Stimulated activated naive B cell treated with anti-CD40 and anti-IgM and Interleukin-4, amounts not matched to agents 10 μg/mL and 1 μg/mL and 100 μg/mL, for 72 hours (primary cell): ENCODE measurements at places on chromosomes 16 and 17.

- no peak for DNase-seq
Observed at GRCh38 chr17:37391146-37391545, 15.4 kb downstream of the C17orf78 start.

DNA sequence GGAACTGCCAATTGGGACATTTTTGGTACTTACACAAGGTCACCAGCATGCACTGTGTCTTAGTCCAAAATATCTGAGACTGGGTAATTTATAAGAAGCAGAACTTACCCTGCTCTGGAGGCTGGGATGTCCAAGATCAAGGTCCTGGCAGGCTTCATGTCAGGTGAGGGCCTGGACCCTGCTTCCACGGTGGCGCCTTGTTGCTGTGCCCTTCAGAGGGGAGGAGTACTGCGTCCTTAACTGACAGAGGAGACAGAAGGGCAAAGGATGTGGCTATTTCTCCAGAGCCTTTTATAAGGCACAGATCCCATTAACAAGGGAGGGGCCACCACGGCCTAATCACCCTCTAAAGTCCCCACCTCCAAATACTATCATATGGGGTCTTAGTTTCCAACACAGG, 178.9 kb downstream of the C16orf95 start:
- DNase-seq = no peak

GRCh38 chr16:11534262-11534661, 52.5 kb downstream of the LITAF start:
- no peak for DNase-seq

- no peak for DNase-seq
Observed at GRCh38 chr16:81765969-81766368, 13.1 kb upstream of the PLCG2 start.

DNA sequence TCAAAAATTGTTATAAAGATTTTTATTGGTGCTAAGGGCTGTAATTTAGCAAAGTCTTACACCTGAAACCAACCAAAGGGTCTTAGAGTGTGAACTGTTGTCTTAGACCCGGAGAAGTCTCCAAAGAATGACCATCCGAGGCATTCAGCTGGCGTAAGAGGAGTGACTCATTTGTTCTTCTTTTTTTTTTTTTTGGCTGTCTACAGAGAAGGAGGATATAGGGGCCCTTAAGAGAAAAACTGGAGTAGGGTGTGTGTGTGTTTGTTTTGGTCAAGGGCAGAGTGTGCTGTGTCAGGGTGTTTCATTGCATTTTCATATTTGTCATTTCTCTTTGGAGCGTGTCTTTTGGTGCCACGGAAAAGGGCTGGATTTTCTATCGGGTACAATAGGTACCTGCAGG, 508.0 kb downstream of the WWOX start:
- DNase-seq = no peak

DNA sequence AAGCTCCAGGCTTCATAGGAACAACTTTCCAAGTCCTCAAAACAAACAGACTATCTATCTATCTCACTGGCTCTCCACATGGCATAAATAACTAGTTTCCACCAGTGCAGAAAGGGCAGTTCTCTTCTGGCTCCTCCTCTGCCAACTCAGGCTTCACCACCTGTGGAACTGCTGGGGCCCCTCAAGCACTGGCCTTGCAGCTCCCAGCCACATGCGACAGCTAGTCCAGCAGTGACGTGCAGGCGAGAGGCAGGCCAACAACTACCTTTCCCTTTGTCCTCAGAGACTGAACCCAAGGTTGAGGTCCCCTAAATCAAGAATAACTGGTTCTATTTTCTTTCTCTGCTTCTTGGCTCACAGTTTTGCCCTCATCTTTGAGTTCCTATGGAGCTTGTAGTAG, 137.6 kb downstream of the AATF start:
- DNase-seq = no peak

- peak; percentile 30 for DNase-seq
Observed at GRCh38 chr17:43169561-43170139, 1.4 kb upstream of the NBR1 start.

- DNase-seq = no peak
Observed at GRCh38 chr16:8878523-8878911, 3.6 kb upstream of the LITAFD start.

GRCh38 chr16:68499006-68499405, 40.1 kb upstream of the ZFP90 start:
- no peak for DNase-seq

DNA sequence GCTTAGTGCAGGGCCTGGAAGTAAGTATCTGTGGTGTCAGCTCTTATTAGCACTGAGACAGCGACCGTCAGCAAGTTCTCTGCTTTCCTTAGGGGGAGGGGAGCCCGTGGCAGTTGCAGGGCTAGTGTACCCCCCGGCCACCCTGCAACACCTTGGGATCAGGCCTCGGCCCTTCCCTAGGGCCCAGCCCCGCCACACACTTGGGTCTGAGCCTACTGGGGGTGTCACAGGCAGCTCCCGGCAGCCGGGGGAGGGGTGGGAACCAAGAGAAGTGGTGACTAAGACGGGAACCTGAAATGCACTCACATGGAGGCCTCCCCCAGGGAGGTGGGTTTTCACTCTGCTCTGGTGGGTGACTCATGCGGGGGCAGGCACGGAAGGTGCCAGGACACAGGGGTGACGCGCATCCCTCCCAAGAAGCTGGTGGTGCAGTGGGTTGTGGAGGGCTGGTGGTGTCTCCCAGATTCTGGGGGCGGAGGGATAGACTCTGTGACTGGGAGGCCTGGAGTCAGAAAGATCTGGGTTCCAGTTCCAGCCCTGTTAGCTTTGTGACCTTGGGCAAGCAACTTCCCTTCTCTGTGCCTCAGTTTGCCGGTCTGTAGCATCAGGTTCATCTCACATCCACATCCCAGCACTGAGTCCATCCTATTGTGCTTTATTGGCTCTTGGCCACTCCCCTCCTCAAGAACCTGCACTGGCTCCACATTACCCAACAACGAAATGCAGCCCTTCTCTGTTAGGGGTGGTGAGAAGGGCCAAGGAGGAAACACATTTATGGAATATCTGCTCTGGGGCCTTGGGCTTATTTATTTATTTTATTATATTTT, 44.5 kb downstream of the LAT start:
- peak; percentile 25 for DNase-seq

DNA sequence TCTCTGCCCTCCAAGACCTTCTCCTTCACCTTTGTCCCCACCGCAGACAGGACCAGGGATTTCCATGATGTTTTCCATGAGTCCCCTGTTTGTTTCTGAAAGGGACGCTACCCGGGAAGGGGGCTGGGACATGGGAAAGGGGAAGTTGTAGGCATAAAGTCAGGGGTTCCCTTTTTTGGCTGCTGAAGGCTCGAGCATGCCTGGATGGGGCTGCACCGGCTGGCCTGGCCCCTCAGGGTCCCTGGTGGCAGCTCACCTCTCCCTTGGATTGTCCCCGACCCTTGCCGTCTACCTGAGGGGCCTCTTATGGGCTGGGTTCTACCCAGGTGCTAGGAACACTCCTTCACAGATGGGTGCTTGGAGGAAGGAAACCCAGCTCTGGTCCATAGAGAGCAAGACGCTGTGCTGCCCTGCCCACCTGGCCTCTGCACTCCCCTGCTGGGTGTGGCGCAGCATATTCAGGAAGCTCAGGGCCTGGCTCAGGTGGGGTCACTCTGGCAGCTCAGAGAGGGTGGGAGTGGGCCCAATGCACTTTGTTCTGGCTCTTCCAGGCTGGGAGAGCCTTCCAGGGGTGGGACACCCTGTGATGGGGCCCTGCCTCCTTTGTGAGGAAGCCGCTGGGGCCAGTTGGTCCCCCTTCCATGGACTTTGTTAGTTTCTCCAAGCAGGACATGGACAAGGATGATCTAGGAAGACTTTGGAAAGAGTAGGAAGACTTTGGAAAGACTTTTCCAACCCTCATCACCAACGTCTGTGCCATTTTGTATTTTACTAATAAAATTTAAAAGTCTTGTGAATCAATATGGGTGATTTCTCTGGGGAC, 12.2 kb downstream of the CX3CL1 start:
- no peak for DNase-seq

GRCh38 chr17:5854871-5855554, 215.2 kb upstream of the WSCD1 start:
- DNase-seq = no peak

- no peak for DNase-seq
Observed at GRCh38 chr17:933312-934073, 46.1 kb downstream of the NXN start.

GRCh38 chr17:35050170-35050569, 13.3 kb downstream of the RFFL start:
- DNase-seq = no peak

DNA sequence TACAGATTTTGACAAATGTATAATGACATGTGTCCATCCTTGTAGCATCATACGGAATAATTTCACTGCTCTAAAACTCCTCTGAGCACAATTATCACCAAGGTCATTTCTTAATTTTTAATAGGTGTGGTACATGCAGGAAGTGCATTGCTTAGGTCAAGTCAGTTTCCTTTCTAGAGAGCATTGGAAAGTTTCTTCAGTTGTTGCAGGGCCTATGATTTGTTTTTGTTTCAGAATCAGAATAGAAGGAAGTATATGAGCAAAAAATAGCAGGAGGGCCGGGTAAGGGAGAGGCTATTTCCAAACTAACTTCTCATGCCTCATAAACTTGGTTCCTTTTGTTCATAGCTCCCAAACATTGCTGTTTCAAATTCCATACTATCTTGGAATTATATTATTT, 24.0 kb upstream of the SLFN5 start:
- DNase-seq = no peak

- no peak for DNase-seq
Observed at GRCh38 chr17:50627036-50627781, 7.5 kb upstream of the ABCC3 start.

DNA sequence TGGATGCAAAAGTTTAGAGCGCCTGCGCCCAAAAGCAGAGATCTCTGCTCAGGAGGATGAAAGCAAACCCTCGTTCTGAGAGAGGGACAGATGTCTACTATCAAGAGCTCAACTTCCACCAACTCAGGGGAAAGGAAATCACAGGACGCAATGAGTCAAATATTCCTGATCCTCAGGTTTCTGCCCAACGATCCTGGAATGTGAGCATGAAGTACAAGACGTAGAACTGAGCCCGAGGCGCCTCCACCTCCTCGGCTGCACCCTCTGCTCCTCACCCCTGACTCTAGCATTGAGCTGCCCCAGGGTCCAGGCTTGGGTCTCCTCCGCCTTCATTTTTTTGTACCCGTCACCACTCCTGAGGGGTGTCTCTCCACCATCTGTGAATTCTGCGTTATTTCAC, 15.4 kb downstream of the IFT140 start:
- no peak for DNase-seq

DNA sequence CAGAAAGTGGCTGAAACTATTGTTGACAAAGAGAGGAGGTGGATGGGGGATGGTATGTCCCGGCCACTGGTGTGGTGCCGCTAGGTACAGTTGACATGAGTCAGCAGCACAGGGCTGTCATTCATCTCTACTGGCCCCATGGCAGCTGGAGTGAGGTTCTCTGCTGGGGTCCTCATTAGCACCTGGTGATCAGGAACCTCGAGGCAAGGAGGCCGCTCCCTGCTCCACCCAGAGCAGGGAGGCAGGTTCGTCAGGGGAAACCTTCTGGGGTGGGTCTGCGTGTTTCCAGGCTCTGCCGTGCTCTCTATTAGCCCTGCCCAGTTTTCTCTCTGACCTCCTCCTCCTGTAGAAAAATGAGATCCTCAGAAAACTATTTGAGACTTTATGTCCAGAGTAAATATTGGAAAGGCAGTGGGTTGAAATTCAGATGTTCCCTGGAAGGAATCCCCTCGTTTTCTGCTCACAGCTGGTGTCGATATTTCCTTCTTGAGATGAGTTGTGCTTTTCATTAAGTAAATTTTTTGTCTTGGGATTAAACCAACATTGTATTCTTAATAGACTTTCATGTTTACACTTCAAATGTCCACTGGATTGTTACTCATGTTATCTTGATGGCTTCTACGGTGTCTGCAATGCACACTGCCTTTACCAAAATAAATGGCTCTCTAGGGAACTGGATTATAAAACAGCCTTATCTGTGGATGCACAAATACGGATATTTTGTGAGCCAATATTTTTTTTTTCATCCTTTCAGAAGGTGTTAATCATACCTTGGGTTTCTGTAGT, 7.1 kb downstream of the NTN1 start:
- DNase-seq = no peak

DNA sequence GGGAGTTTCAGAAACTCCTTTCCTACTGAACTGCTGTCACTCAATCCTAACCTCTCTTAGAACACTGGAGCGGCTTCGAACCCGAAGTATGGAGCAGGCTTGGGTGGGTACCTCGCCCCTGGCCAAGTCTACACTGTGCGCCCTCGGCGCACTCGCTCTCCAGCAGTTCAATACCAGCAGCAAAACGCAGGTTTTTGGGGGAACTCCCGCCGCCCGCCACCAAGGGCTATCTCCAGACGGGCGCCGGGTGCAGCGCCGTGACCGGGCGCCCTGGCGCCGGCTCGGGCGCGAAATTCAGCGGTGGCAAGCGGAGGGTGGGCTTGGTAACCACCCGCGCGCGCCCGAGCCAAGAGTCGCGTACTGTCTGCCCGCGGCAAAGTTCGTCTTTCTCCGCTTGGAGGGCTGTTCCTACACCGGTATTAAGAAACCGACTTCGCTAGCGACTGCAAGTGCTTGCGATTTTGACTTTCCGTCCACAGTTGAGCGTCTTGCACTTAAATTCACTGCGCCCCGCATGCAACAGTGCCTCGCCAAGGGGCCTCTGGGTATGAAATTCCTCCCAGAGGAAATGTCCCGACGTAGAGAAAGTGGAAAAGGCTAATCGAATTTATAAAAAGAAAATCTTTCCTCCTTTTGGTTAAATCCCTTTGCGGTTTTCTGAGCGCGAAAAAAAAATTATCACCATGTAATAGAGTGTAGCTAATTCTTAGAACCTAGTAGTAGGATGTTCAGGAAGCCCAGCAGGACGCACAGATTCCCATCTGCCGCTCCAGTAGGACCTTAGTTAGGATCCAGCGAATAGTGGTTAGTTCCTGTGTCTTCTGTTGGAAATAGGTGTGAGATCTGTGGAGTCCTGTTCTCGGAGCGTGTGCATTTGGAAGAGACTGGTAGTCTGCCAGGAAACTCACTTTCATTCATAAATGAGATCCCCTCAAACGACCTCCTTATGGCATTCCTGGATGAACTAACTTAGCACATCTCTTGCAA, 5.0 kb upstream of the SALL1 start:
- DNase-seq = no peak

GRCh38 chr16:87145181-87146176, 171.7 kb downstream of the C16orf95 start:
- DNase-seq = no peak

DNA sequence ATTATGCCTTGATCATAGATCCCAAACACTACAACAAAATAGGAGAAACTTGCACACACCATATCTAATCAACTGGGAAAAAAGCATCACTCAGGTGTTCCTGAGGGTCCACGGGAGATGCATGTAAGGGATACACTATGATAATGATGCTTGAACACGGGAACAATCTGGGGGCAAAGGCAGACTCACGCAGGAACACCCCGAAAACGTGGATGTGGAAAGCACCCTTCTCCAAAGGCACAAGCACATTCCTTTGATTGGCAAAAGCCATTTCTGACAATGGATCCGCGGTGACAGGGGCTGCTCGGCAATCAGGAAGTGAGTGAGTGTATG, 1.3 kb downstream of the ZNF652 start:
- DNase-seq = no peak

- DNase-seq = no peak
Observed at GRCh38 chr17:65856865-65857264, 295.4 kb upstream of the AXIN2 start.

GRCh38 chr16:50906454-50906853, 164.6 kb downstream of the CYLD start:
- no peak for DNase-seq
